Astrocyte (in vitro differentiated cells and primary cell): ENCODE measurements at places on chromosomes 3 and 15. TPM values are rescaled to one million over a fixed set of nuclear protein-coding genes. Genes with fewer than 3 reads are reported as not detected.

DNA sequence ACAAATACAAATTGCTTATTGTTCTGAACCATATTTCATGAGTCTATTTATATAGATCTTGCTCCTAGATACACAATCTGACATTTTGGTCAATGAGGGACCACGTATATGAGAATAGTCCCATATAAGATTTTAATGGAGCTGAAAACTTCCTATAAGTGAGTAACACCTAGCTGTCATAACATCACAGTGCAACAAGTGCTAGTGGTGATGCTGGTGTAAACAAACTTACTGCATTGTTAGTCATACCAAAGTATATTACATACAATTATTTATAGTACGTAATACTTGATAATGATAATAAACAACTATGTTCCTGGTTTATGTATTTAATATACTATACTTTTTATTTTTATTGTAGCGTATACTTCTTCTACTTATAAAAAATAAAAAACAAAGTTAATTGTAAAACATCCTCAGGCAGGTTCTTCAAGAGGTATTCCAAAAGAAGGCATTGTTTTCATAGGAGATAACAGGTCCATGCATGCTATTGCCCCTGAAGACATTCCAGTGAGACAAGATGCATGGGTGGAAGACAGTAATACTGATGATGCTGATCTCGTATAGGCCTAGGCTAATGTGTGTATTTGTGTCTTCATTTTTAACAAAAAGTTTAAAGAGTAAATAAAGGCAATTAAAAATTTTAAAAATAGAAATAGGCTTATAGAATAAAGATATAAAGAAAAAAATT is 46.8 kb upstream of the NAALADL2 start:
- no peaks in the 10 kb centered on the region for H3K27me3 ChIP-seq
- no peak overlapping the region for H3K27ac ChIP-seq
- no peaks in the 10 kb centered on the region for H3K4me1 ChIP-seq
- DNase-seq: no peak

DNA sequence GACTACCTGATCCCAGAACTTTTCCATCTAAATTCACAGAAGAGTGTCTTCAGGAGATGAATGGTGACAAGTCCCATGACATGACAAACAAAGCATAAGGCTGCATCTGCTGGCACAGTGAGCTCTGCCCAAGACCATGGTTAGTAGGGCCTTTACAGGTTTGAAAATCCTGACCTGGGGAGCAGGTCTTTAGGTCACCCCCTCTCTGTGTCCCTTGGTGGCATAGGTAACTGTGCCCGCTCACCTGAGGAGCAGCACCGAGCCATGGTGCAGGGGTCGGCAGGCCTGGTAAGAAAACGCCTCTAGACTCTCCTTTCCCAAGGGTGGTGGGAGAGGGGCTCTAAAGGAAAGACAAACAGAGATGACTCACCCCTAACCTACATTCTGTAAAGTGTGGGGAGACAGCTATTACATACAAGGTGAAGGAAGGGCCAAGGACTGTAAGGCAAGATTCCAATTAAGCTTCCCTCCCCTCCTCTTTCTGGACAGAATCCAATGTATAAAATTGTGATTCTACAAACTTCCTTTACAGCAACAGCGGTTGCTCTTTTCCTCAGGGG is 74.0 kb downstream of the SATB1 start:
- no peak overlapping the region for H3K27ac ChIP-seq
- no peaks in the 10 kb centered on the region for H3K27me3 ChIP-seq
- DNase-seq: no peak
- H3K36me3 ChIP-seq: no peaks in the 10 kb centered on the region

DNA sequence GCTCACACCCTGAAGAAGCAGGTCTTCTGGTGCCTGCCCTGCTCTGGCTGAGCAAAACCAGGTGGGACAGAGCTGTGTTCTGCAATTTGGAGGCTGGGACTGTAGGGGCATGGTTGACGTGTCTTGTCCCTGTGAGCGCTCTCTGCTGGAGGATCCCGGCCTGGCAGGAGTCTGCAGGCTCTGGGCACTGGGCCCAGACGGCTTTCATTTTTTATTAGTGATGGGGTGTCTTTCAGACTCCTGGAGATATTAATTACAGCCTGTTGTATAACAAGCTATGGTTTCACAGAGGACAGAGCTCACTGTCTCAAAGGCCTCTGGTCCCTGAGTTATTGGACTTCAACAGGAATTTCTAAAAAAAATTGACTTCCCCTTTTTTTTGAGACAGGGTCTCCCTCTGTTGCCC is 29.5 kb upstream of the ZNF710 start:
- H3K4me3 ChIP-seq: no peak overlapping the region
- peak; percentile 14 for DNase-seq
- peaks cover 6% of the 10 kb centered on the region for H3K27me3 ChIP-seq
- no peak overlapping the region for H3K27ac ChIP-seq

DNA sequence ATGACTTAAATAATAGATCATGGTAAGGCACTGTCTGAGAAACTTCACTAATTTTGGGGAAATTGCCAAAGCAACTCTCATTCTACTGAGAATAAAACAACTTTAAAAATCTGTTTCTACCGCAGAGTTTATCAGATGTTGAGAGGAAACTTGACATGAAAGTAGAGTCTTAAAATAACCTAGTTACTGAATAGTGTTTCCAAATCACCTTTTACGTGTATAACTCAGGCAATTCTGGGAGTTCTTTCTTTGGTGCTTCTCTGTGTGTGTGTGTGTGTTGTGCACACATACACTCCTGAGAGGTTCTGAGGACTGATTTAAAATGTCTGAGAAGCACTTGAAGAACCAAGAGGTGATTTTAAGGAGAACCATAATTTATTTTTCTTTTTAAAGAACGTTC is 236.6 kb downstream of the SV2B start:
- no peak overlapping the region for H3K27ac ChIP-seq
- H3K27me3 ChIP-seq: no peaks in the 10 kb centered on the region
- no peak overlapping the region for H3K4me3 ChIP-seq
- H3K36me3 ChIP-seq: no peaks in the 10 kb centered on the region

DNA sequence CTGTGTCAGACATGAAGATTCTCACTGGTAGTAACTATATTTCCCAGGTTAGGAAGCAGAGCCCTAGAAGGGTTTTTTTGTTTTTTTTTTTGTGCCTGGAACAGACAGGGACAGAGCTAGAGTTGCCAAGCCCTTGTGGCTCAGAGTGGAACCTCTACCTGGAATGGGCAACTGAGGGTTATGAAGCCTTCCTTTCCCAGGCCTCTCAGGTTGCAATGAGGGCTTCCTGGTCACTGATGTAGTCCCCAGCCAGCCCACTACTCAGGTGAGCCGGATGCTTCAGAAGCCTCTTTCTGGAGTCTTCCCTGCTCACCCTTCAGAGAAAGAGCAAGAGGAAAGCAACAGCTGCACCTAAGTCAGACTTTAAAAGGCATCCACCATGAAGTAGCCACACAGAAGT is 48.8 kb upstream of the MANF start:
- no peaks in the 10 kb centered on the region for H3K27me3 ChIP-seq
- peaks cover 19% of the 10 kb centered on the region for H3K4me1 ChIP-seq
- DNase-seq: no peak
- H3K4me3 ChIP-seq: no peak overlapping the region
- H3K27ac ChIP-seq: no peak overlapping the region

- H3K27me3 ChIP-seq: peaks cover 6% of the 10 kb centered on the region
- H3K4me3 ChIP-seq: no peak overlapping the region
- DNase-seq: no peak
- no peaks in the 10 kb centered on the region for H3K4me1 ChIP-seq
These were observed 20.7 kb upstream of the SLC25A26 start for GRCh38 chr3:66200147-66200546.

GRCh38 chr3:154583086-154583634 is 153.2 kb upstream of the GPR149 start:
- no peak overlapping the region for H3K27ac ChIP-seq
- no peaks in the 10 kb centered on the region for H3K36me3 ChIP-seq
- no peak for DNase-seq
- no peaks in the 10 kb centered on the region for H3K4me1 ChIP-seq
- no peak overlapping the region for H3K4me3 ChIP-seq
- no peaks in the 10 kb centered on the region for H3K27me3 ChIP-seq

DNA sequence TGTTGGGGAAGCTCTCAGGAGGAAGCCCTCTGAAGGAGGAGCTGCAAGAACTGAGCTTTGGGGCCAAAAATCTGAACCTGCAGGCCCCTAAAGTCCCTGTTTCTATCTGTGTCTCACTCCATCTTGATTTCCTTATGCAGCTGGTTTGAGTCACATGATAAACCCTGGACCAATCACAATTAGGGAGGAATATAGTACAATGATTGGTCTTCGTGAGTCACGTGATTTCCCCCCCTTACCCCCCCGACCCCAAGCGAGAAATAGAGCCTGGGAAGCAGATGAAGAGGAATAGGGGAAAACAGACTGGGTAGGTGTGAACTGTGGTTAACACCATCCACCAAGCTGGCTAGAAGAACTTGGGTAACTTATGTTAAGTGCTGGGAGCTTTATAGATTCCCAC is 12.9 kb downstream of the CRABP1 start:
- H3K27me3 ChIP-seq: no peaks in the 10 kb centered on the region
- H3K4me1 ChIP-seq: no peaks in the 10 kb centered on the region
- DNase-seq: no peak
- no peak overlapping the region for H3K27ac ChIP-seq

DNA sequence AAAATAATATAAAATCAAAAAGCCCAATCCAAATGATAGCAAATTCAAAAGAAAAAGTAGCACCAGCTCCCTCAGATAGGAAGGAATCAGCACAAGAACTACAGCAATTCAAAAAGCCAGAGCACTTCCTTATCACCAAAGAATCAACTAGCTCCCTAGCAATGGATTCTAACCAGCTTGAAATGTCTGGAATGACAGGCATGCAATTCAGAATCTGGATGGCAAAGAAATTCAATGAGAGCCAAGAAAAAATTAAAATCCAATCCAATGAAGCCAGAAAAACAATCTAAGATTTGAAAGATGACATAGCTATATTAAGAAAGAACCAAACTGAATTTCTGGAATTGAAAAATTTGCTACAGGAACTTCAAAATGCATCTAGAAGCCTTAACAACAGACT is 1334.4 kb upstream of the ALCAM start:
- no peaks in the 10 kb centered on the region for H3K36me3 ChIP-seq
- no peak overlapping the region for H3K27ac ChIP-seq
- no peaks in the 10 kb centered on the region for H3K27me3 ChIP-seq
- H3K4me3 ChIP-seq: no peak overlapping the region

DNA sequence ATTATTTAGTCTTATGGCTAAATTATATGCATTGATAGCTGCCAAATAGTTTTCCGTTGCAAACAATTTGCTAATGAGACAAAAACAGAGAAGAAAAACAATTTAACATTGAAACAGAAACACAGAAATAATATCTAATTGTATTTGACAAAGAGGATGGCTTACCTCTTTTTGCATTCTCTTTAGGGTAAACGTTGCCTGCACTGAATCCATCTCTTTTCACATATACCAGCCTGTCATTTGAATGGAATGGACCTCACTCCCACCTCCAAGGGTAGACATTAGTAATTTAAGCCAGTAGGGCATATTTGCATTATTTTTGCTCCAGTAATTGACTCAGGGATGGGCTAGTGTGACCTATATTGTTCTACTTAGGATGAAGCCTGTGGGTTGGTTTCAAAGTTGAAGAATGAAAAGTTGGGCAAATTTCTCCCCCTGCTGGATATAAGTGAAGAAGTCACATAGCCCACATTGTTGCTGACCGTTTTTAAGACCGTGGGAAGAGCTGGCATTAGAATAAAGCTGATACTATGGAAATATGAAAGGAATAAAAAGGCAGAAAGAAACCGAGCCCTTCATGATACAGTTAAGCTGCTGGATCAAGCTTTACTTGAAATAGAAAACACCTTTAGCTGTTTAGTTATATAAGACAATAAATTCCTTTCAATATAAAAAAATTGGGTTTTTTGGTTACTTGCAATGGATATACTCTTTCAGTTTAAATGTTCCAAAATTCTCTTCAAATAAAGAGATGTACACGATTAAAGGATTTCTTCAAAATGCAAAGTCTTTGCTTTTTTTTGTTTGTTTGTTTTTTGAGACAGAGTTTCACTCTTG is 26.9 kb downstream of the PIERCE2 start:
- DNase-seq: peak; percentile 29
- no peaks in the 10 kb centered on the region for H3K36me3 ChIP-seq
- H3K4me3 ChIP-seq: no peak overlapping the region

DNA sequence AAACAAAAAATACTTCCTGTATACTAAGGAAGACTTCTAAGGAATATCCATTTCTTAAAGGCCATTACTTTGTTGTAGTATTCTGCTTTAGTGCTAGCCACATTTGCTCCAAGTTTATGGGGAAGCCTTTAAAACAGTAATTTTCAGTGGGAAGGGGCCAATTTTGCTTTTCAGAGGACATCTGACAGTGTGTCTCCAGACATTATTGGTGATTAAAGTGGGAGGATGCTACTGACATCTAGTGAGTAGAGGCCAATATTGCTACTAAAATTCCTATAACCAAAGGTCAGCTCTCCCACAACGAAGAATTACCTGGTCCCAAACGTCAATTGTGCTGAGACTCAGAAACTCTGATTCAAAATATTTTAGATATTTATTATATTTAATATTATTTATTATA is 24.8 kb downstream of the SLC28A2 start:
- no peak overlapping the region for H3K4me3 ChIP-seq
- no peak overlapping the region for H3K27ac ChIP-seq
- peaks cover 10% of the 10 kb centered on the region for H3K4me1 ChIP-seq
- no peaks in the 10 kb centered on the region for H3K36me3 ChIP-seq
- no peaks in the 10 kb centered on the region for H3K27me3 ChIP-seq
- DNase-seq: peak; percentile 12

GRCh38 chr3:72517921-72518424 is 330.3 kb downstream of the SHQ1 start:
- DNase-seq: peak; percentile 40
- no peak overlapping the region for H3K4me3 ChIP-seq
- no peak overlapping the region for H3K27ac ChIP-seq
- H3K36me3 ChIP-seq: no peaks in the 10 kb centered on the region
- H3K4me1 ChIP-seq: peaks cover 15% of the 10 kb centered on the region
- peaks cover 3% of the 10 kb centered on the region for H3K27me3 ChIP-seq

GRCh38 chr3:140022066-140022770 is 87.2 kb downstream of the CLSTN2 start:
- no peak overlapping the region for H3K4me3 ChIP-seq
- H3K27me3 ChIP-seq: no peaks in the 10 kb centered on the region
- no peak overlapping the region for H3K27ac ChIP-seq
- no peaks in the 10 kb centered on the region for H3K4me1 ChIP-seq

DNA sequence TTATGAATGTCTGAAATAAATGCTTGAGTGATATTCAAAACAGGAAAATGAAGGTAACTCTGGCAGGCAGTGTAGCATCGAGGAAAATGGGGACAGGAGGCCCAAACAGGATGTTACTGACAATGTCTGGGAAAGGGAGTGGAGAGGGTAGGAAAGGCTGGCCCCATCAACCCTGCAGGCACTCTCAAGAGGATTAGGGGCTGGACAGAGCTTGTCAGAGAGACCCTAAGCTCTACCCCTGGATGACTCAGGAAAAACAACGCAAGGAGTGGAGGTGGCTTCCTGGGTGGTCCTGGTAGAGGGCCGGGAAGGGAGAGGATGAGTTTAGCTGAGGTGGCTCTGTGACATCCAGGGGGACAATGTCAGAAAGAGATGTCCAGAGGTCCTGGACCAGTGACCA is 106.0 kb downstream of the RYK start:
- H3K36me3 ChIP-seq: peaks cover 3% of the 10 kb centered on the region
- H3K4me1 ChIP-seq: no peaks in the 10 kb centered on the region
- no peak overlapping the region for H3K27ac ChIP-seq
- DNase-seq: no peak

GRCh38 chr15:100560323-100560722 is 31.6 kb upstream of the CERS3 start:
- H3K27me3 ChIP-seq: no peaks in the 10 kb centered on the region
- DNase-seq: no peak
- no peak overlapping the region for H3K27ac ChIP-seq
- no peaks in the 10 kb centered on the region for H3K4me1 ChIP-seq

TTC21A gene
- total RNA-seq: 3.9 and 4.1 TPM in 2 replicates

MYEF2 gene
- total RNA-seq: 17.4 and 22.6 TPM in 2 replicates

IL16 gene
- total RNA-seq: 0.24 and 0.36 TPM in 2 replicates

RARB gene
- total RNA-seq: 0.27 and 0.29 TPM in 2 replicates

LMAN1L gene
- total RNA-seq: 0.32 TPM in 1 of 2 replicates, not detected in the other

ZNF445 gene
- 20.9 and 21.3 TPM in 2 replicates for total RNA-seq

POTEB2 gene
- total RNA-seq: not detected in 2 replicates

GCSAM gene
- total RNA-seq: not detected in 2 replicates

EPM2AIP1 gene
- total RNA-seq: 16.5 and 17.4 TPM in 2 replicates
